ENCODE measurements at places on chromosomes 6 and 20.

- no peak for DNase-seq
These were observed 12.4 kb upstream of the GTSF1L start for GRCh38 chr20:43739148-43739749.

GRCh38 chr6:53741034-53741823, 53.6 kb upstream of the LRRC1 start:
- DNase-seq: no peak

DNA sequence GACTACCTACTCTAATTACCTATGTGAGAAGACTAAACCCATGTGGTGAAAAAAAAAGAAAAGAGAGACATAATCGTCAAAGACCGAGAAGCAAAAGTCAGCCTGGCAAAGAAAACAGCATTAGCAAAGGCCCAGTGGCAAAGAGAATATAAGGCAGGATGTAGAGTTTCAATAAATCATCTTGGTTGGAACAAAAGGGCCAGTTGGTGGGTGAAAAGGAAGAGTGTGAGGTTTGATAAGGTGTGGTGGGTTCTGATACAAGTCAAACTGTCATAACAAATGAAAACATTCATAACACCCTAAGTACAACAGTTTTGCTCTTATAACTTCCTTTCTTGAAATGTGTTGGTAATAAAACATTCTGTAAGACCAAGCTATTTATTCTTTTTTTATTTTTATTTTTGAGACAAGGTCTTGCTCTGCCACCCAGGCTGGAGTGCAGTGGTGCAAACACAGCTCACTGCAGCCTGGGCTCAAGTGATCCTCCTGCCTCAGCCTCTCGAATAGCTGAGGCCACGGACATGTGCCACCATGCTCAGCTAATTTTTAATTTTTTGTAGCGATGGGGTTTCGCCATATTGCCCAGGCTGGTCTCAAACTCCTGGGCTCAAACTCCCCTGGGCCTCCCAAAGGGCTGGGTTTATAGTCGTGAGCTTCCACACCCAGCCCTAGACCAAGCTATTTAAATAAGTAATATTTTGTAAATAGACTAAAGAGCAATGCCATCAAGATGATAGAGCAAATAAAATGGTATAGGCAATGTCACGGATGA, 18.9 kb upstream of the GTF3C6 start:
- DNase-seq: no peak

- no peak for DNase-seq
These were observed 108.1 kb downstream of the PREX1 start for GRCh38 chr20:48719598-48720255.

GRCh38 chr6:56009636-56010035, 134.2 kb upstream of the BMP5 start:
- no peak for DNase-seq

- peak; percentile 38 for DNase-seq
These were observed 92.8 kb upstream of the BTN3A2 start for GRCh38 chr6:26272171-26272637.

DNA sequence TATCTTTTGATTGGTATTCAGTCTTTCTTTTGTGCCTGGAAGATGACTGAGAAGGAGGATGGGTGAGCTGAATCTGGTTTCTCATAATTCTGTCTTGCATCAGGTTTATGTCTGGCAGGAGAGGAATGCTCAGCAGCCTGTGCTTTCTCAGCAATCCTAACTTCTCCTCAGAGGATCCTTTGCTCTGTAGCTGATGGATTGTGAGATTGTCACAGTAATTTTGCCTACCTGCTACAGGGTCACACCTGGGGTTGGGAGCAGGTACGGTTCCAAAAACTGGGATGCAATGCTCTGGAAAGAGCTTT, 2.1 kb upstream of the HS3ST5 start:
- DNase-seq: no peak

DNA sequence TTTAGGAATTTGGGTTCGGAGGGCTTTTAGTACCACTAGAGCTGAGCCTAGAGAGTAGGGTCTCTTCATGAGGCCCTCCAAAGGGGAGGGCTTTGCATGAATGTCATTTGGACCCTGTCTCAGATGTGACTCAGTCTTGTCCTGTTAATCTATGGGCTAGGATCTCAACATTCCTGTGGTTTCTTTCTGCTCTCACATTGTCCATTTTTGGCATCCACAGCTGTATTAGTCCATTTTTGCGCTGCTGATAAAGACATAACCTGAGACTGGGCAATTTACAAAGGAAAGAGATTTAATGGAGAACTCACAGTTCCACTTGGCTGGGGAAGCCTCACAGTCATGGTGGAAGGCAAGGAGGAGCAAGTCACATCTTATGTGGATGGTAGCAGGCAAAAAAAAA, 61.0 kb downstream of the CRYBG1 start:
- no peak for DNase-seq

DNA sequence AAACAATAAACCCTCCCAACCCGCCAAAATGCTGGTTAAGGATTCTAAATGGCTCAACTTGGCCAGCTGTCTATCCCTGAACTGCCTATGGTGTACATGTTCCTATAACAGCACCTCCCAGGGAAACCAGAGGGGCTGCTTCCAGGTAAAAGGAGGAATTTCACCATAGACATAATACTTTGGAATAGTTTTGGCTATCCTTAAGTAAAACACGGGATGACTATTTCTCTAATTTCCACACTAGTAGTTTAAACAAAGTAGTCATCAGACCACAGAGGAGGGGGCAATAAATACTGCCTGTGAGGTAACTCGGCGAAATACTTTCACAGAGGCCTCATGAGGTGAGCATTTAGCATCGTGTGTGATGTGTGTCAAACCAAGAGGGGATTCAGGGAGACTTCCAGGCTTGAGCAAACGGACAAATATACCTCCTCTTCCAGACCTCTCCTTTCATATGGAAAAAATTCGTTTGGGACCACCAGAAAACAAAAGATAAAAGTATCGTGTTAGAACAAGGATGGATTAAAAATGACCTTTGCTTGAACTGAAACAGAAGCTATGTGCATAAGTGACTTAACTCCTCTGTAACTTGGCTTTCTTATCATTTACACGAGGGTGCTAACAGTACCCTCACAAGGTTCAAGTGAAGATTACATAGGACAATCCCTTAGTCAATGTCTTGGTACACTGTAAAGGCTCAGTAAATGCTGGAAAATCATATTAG, 1.0 kb upstream of the XRN2 start:
- no peak for DNase-seq

DNA sequence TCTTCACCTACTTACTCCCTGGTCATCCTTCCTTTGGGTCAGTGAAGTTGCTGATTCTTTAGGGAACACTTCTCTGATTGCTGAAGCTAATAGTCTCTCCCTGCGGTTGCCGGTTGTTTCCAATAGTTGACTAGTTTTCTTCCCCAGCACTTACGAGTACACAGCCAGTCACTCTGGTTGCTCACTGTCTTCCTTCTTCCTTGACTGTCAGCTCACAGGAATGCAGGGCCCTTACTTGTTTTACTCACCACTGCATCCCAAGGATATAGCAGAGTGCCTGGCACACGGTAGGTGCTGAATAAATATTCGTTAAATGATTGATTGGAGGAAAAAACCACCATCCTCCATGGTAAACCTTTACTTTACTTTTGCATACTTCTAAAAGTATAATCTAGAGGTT, 345.0 kb downstream of the QKI start:
- DNase-seq: no peak

DNA sequence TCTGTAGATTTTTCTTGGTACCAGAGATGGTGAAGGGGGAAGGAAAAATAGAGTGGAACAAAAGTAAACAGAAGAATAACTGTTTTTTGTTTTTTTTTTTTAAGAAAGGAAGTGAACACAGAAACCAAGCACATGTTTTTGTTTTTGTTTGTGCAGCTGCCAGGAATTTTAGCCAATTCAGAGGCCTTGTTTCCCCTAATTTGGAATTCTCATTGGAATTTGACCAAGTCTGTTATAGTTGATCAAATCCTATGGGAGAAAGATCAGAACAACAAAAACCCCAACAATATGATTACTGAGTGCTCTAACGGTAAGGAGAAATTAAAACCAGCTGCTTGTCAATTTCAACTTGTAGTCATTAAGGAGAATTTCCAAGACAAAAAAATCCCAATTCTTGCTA, 18.2 kb upstream of the IL22RA2 start:
- no peak for DNase-seq

- DNase-seq: no peak
These were observed 10.8 kb downstream of the GATA5 start for GRCh38 chr20:62464990-62465389.

DNA sequence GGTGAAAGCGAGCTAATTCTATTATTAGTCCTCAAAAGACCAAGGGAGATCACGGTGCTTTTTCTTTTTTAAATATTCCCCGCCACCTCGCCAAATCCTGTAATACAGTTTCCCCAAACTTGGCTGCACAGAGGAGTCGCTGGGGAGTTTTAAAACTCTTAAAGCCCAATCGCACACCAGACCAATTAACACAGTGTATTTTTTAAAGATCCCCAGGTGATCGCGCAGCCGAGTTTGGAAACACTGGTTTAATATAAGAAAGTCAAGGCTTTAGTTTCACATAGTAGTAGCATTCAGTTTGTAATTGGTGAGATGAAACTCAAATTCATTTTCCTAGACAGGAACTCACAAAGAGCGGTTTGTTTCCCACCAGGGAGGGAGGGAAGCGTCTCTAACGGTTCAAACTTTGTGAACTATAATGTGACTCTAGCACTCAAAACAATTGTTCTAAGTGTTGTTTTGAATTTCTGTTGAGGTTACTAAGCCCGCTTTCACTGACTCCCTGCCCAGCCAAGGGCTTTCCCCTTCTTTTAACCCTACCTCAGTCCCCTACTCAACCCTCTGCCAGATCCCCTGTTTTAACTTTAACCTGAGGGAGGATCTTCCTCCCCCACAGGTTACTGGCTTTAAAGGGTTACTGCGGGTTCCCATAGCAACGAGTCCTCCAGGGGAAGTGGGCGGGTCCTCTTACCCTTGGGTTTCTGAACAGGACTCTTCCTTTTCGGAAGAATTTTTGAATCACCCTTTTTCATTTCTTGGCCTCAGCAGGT, 25.7 kb upstream of the BTBD3 start:
- DNase-seq: no peak

DNA sequence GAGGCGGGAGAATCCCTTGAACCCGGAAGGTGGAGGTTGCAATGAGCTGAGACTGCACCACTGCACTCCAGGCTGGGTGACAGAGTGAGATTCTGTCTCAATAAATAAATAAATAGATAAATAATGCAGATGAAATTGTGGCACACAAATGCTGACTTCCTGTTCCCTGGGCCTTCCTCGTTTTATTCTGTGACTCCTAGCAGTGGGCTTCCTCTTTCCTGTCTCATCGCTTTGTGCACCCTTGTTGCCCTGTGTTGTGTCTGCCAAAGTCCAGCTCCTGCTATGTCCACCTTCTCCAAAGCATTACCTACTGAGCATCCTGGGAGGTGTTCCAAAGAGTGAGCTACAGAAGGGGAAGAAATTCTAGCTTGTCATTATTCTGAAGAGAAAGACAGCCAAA, 100.2 kb upstream of the TIAM2 start:
- DNase-seq: no peak

DNA sequence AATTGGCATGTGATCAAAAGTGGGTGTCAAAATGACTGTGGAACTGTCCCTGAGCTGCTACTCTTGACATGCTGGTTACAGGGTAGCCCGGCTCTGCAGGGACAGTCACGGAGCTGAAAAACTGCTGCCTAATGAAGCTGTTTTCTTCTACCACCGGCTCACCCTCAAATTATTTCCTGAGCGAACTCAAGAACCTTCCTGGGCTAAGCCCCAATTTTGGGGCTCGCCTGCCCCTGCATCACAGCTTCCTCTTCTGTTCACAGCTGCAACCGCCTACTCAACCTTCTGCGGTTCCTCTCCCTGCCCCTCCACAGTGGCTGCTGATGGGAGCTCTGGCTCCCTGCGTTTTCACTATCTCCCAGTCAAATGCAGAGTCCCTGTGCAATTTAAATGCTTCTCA, 110.8 kb upstream of the MLN start:
- DNase-seq: peak; percentile 24

GRCh38 chr6:101392586-101393230, 800 bp upstream of the GRIK2 start:
- no peak for DNase-seq

- no peak for DNase-seq
These were observed 26.9 kb downstream of the JPH2 start for GRCh38 chr20:44160133-44160532.

GRCh38 chr6:159586684-159587083, 106.4 kb downstream of the SOD2 start:
- no peak for DNase-seq

DNA sequence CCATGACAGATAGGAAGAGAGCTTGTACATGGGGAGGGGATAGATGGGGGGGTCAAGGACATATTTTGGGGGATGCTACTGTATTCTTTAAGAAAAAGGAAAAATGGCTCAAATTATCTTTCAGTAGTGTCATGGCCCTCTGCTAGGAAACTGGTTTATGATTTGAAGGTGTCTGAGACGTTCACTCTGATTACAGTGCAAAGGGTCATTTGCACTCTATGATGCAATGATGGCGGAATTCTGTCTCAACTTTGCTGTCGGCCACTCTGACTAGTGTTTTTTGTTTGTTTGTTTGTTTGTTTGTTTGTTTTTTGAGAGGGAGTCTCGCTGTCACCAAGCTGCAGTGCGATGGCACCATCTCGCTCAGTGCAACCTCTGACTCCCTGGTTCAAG, 180.0 kb downstream of the SOX4 start:
- no peak for DNase-seq

- DNase-seq: no peak
These were observed 269.1 kb downstream of the CD83 start for GRCh38 chr6:14386668-14387067.

GRCh38 chr6:19327241-19327640, 509.9 kb upstream of the ID4 start:
- DNase-seq: no peak

GRCh38 chr6:63652980-63653379, 17.4 kb downstream of the PHF3 start:
- no peak for DNase-seq

- DNase-seq: no peak
These were observed 114.9 kb downstream of the GRM4 start for GRCh38 chr6:34030831-34031624.

DNA sequence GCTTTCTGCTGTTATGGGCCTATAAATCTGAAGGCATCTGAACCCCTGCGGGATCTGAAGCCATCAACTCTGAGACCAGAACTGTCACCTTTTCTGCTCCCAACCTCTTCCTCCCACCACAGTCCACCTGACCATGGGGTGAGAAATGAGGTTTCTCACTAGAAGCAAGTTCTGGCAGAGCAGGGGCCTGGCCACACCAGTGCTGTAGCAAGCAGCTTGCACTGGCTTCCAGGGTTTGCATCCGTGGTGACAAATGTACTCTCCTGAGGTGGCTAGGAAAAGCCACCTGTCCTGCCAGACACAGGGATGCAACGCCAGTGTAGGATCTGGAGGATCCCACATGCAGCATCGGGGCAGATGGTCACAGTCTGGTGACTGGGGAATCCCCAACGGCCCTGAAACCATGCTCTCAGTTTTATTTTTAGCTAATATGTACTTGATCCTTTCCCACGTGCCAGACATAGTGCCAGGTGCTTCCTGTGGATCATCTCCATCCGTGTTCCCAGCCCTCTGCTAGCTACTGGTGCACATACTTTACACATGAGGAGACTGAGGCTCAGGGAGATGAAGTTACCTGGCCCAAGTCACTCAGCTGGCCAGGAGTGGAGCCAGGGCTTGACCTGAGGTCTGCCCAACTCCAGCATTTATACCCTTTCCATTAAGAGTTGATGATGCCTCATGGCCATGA, 122.1 kb upstream of the SPACA1 start:
- no peak for DNase-seq
